IMR-90 (cell line): ENCODE measurements at places on chromosomes 16 and 17.

DNA sequence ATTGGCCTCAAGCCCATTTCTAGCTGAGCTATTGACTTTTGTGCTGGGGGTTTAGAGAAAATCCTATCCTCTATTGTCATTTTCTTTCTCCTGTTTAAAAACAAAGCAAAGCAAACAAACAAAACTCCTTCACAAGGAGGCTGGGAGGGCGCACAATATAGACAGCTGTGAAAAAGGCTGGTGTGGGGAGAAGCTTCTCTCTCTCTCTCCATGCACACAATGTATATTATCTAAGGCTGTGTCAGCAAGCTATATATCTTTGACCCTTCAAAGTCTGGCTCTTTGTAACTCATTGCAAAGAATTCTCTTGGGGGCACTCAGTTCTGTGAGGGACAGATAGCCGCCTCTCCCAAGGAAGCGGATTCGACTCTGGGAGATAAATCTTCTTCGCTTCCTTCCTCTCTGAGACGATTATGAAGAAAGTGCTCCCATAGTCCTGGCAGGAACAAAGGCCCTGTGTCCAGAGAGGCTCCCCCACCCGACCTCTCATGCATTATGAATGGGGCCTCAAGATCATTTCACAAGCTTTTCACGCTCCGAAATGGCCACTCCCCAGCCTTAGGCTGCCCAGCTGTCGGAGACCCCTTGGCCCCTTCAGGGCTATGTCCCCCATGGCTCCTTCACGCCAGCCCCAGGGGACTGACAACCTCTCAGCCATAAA lies 33.2 kb upstream of the MEAK7 start:
- no peak for DNase-seq

DNA sequence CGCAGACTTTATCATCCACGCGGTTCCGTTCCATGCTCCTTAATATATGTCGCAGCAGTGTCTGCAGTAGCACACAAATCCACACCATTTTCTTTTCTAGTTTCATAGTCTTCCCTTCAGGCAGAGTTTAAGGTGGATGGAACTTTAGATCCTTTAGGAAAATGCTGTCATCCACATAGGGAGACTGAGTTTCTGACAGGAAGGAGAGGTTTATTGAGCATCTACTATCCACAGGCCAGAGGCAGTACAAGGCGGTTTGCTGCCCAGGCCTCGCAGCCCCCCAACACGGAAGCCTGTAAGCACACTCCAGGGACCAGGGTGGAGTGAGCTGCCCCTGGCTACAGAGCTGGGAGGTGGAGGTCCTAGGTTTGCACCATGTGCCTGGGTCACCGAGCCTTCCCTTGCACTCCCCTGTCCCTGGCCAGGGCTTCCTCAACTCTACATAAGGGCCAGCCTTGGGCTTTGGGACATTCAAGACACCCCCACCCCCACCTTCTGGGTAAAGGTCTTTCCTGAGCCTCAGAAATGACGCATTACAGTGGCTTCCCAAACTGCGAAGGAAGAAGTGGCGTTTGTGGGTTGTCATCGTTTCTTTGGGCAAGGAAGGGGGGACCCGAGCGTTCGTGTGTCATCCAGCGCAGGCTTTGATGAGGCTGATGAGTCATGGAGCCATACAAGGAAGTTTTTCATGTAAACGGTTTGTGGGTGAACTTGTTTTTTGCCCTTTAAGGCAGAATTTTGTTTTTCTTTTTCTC lies 146.5 kb upstream of the PLCG2 start:
- DNase-seq, result peak; percentile 94

GRCh38 chr16:29310852-29311314 lies 95.6 kb downstream of the NPIPB11 start:
- no peak for DNase-seq

DNA sequence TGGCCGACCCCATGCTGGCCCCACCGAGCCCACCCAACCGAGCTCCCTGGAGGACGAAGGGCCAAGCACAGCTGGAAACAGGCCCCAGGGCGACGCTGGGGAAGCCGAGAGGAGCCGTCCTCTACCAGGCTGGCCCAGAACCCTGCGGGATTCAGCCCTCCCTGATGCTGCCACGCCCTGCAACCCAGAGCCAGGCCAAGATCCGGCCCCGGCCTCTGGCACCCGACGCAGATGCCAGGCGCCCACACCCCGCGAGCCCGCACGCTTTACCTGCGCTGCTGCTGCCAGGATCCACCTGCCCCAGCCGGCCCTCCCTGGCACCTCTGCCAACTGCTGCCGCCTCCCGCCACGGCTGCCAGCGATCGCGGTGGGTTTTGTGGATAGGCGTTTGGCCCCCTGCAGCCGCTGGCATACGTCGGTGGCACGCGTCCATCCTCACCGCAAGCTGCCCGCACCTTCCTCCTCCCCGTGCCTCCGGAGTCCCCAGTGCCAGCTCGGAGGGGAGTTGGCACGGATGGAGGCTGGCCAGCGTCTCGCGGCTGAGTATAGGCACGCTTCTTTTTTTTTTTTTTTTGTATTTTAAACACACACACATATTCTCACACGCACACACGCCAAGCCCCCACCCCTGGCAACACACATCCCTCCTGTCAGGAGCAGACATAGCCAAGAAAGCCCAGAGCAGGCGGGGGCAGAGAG lies 41.3 kb upstream of the ACSF3 start:
- DNase-seq, result no peak

GRCh38 chr16:12703935-12704334 lies 99.8 kb downstream of the CPPED1 start:
- peak; percentile 2 for DNase-seq

DNA sequence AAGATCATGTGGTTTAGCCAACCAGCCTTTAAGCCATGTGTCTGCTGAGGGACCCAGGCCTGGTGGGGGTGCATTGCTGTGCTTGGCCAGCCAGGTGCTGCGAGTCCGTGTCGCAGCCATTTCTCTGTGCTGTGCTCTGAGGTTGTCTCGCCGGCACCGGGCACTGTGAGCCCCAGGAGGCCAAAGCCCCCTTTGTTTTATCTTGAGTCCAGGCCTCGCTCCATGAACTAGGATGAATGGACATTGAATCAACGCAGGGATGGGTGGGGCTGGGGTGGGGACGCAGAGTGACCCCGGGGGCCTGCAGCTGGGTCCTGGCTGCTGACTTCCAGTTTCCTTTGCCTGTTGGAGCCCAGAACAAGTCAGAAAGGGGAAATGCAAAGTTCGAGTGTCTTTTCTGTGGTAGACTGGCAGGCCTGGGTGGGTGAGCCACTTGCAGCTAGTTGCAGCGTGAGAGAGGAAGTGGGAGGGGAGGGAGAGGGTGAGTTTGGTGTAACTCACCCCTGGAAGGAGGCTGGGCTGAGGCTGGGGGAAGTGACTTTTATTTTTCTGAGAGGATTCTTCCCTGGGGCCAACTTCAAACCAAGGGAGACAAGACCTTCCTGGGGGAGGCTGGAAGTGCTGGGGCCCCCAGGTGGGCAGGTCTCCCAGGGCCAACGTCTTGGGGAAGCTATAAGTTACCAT lies 324.7 kb downstream of the SEC14L1 start:
- DNase-seq, result peak; percentile 77

GRCh38 chr17:48002266-48002915 lies 31.5 kb downstream of the CDK5RAP3 start:
- peak; percentile 87 for DNase-seq

GRCh38 chr17:75317671-75318070 lies 28.4 kb upstream of the SLC25A19 start:
- no peak for DNase-seq

- peak; percentile 59 for DNase-seq
Measured at GRCh38 chr16:65409510-65409909, 287.6 kb upstream of the CDH11 start.

- DNase-seq, result no peak
Measured at GRCh38 chr16:50282010-50282538, 15.7 kb downstream of the ADCY7 start.

GRCh38 chr16:4602331-4602730 lies 12.4 kb downstream of the UBALD1 start:
- DNase-seq, result no peak

DNA sequence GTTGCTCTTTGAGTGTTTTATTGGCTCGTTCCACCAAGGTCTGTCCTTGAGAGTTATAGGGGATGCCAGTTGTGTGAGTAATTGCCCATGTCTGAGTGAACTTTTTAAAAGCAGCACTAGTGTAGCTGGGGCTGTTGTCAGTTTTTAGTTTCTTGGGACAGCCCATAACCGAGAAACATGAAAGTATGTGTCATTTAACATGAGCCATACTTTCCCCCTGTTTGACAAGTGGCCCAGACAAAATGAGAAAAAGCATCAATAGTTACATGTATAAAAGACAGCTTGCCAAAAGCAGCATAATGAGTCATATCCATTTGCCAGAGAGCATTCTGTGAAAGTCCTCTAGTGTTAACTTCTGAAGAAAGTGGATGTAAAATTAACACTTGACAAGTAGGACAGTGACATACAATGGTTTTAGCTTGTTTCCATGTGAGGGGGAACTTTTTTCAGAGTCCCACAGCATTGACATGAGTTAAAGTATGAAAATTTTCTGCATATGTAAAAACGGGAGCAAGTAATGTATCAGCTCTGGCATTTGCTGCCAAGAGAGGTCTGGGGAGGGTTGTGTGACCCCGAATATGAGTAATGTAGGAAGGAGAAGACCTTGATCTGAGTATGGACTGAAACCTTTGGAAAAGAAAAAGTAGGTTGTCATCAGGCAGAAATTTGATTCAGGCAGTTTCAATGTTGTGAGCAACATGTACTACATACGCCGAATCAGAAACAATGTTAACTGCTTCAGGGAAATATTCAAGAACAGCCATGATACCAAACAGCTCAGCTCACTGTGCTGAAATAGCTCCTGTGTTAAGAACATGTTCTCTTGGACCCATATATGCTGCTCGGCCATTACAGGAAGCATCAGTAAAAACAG lies 56.8 kb upstream of the ARL4D start:
- DNase-seq, result peak; percentile 74

DNA sequence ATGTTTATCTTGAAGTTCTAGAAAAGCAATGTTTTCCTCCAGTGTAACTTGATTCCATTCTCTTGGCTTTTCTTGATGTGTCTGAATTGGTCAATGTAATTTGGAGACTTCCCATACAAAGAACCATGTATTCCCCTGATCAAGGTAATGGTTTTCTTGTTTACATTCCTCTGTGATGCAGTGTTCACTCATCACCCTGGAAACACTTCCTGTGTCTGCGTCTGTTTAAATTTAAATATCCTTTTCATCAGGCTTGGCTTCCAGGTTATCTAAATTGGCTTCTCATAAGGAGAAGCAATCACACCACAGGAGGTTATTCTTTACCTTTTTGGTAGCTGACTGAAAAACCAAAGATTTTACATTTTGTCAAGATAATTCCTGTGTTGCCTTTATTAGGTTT lies 237.3 kb upstream of the WSCD1 start:
- peak; percentile 83 for DNase-seq

- no peak for DNase-seq
Measured at GRCh38 chr16:2154533-2155090, 970 bp upstream of the TRAF7 start.

GRCh38 chr17:72411124-72411563 lies 290.3 kb downstream of the SOX9 start:
- no peak for DNase-seq

DNA sequence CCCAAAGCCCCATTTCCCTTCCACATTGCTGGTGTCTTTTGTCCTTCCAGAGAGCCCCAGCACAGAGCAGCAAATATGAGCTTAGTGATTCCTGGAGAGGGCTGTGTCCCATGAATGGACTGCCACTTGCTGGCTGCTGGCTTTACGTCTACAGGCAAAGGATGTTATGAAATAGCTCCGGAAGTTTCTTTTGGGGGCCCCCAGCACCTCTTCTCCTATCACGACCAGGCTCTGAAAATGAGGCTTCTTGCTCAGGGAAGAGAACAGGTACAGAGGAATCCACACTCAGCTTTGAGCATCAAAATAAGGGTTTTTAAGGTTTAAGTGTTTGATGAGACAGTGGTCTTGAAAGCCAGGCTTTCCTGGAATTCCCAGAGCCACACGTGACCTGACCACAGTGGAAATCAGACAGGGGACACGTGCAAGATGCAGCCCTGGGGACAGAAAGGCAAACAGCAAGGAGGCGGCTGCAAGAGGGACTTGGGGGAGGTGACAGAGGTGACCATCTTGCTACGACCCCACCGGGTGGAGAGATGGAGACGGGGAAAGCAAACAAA lies 58.1 kb downstream of the ZDHHC7 start:
- no peak for DNase-seq

DNA sequence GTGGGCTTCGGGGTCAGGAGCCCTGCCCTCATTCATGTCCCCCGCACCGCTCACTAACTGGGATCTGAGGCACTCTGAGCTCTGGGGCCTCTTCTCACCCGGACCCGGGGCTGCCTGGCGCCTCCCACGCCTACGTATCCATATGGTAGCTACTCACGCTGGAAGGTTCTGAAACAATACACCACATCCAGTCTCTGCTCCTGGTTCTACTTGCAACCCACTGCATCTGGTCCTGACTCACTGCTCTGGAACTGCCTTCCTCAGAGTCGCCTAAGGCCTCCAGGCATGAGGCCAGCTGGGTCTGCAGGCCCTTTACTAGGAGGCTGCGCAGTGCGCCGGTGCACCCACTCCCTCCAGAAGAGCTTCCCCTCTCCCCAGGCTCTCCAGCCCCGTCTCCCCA lies 18.1 kb downstream of the USP36 start:
- peak; percentile 100 for DNase-seq

DNA sequence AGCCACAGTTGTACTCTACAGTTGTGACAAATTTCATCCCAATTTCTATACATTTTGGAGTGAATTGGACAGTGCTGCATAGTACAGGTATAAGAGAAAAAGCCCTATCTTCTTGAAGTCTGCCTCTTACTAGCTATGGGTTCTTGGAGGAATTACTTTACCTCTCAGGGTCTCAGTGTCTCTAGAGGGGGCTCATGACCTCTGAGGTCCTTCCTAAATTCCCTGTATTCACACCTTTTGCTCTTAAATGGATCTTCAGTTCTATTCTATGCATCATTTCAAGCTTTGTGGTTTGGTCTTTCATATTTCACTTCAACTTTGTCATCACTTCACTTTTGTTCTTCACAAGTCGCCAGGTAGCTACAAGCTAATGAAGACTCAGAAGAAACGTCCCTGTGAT lies 71.2 kb upstream of the ERCC4 start:
- DNase-seq, result no peak

- DNase-seq, result peak; percentile 5
Measured at GRCh38 chr17:9192010-9192409, 170.7 kb downstream of the NTN1 start.
